Activated naive CD8-positive, alpha-beta T cell treated with anti-CD3 and anti-CD28 coated beads, Interleukin-2, amount 10 ng/mL, durations not matched to agents 7 days and 5 days (primary cell): ENCODE measurements at places on chromosomes 4 and X. TPM values are rescaled to one million over a fixed set of nuclear protein-coding genes. Genes with fewer than 3 reads are reported as not detected.
A peak's percentile ranks its signal among the peaks of the same experiment; 100 is the strongest.

Gene RPS6KA6
- total RNA-seq: not detected

GRCh38 chr4:40846532-40846931 lies 96.8 kb downstream of the NSUN7 start:
- no peak for DNase-seq

DNA sequence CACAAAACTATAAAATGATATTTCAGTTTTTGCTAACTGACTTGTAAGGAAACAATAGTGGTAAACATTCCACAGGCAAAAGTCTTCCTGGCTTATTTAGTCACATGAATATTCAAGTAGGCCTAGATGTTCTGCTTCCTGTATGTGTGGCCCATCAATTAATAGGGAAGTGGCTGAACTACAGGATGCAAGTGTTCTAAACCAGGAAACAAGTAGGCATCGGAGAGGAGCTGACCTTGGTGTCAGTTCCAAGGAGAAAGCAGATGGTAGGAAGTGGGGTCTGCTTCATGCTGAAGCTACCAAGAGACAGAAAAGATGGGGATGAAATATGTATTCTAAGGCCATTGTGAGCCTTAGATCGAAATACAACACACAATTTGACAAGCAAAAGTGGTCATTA lies 149.7 kb downstream of the ANTXR2 start:
- no peak for DNase-seq

GRCh38 chr4:119059221-119059620 lies 76.4 kb upstream of the MYOZ2 start:
- DNase-seq: no peak

Gene DCAF12L1
- not detected for total RNA-seq

GRCh38 chr4:139773560-139774318 lies 108.1 kb downstream of the MGST2 start:
- DNase-seq: no peak

DNA sequence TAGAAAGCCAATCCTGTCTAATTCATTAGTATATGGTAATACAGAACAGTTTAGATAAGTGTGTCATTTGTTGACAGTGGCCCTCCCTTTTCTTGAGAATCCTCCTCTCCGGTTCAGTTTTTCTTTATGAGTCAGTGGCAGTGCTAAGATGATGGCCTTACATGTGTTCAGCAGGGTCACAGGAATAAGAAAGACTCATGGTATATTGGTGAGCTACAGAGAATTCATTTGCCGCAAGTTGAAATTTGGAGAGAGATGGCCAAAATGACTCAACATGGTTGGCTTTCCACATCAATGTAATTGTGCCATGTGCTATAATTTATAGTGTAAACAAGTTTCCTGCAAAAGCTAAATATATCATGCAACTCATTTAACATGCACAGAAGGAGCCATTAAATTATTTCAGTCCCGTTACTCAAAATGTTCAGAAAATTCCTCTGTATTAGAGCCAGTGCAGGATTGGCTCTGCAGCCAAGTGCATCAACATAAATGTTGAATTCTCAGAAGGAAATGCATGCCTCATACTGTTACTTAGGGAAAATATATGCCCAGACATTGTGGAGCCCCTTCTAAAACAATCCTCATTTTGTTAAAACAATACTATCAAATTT lies 374.3 kb downstream of the AFF2 start:
- DNase-seq: no peak

DNA sequence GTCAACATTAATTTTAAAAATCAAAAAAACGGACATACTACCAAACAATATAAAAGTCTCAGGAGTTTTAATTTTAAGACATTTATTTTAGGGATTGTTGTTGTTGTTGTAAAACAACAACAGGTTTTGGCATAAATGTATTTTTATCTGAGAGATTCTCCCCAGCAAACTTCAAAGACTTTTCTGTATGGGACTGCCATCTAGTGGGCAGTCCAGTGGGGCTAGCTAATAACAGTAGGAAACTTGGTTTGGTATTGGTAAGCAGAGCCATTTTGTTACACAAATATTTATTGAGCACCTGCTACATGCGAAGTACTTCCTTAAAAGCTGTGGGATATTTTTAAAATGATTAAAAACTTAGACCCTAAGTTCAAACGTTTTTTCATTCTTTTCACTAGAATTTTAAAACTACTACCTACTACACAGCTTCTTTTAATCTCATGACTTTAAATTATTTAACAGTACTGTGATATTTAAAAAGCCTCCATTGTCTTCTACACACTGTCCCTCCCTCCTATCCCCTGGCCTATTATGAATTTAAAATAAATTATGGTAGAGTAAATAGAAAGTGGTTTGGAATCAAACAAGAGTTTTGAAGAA lies 1028.4 kb upstream of the INTU start:
- no peak for DNase-seq

- DNase-seq: no peak
Measured at GRCh38 chr4:102469806-102470205, 31.4 kb upstream of the NFKB1 start.

DNA sequence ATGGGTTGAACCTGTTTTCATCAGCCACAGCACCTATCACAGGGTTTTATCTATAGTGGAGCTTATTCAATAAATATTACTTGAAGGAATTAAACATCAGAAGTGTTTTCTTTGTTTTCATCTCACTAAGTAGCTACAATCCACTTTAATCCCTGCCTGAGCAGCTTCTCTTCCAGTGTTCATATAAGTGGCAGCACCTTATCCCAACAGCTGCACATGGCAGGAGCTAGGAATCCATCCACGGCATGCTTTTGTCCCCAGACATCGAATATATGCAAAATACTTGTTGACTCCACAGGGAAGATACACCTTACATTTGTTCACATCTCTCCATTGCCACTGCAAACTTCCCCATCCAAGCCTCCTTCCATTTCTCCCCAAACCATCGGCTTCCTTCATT lies 549.8 kb upstream of the FAM241A start:
- DNase-seq: no peak

GRCh38 chr4:82430193-82430963 lies at the start of the genes ENOPH1 and HNRNPDL:
Gene ENOPH1, plus strand, starts transcription at chr4:82430590. Its CDS starts 240 bp downstream, at chr4:82430830.
Gene HNRNPDL, minus strand, starts transcription at chr4:82430462. Its CDS starts 772 bp downstream, at chr4:82429690.
- peak; percentile 95 for DNase-seq
